ENCODE measurements at places on chromosomes 4 and X.

DNA sequence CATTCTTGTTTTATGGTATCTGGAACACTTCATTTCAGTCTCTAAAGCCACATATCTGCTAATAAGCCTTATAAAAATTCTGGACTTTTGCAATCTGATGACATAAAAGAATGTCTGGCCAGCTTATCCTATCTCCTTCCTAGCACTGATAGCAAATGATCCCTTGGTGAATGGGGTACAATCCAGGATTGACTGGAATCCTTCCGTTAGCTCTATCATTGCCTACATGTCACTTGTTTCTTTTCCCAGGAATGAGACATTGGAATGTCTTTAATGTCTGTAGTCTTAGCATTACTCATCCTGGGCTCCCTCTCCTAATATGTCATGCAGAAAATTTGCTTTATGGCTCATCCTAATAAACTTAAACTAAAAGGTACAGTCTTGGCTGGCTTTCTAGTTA lies 14.8 kb upstream of the PABPC4L start:
- no peak for DNase-seq

DNA sequence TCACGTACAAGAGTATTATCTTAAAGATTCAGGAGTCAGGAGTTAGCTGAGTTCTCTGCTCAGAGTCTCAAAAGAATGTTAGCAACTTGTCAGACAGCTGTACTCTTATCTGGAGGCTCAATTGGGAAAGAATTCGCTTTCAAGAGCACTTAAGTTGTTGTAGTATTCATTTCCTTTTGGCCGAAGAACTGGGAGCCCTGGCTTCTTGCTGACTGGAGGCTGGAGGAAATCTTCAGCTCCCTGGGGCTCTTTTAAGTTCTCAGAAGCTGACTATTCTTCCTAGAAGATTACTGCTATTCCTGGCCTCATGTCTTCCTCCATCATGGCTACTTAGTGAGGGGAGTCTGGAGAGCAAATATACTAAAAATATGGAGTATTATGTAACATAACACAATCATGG lies 587.2 kb downstream of the EPHA5 start:
- DNase-seq, result no peak

DNA sequence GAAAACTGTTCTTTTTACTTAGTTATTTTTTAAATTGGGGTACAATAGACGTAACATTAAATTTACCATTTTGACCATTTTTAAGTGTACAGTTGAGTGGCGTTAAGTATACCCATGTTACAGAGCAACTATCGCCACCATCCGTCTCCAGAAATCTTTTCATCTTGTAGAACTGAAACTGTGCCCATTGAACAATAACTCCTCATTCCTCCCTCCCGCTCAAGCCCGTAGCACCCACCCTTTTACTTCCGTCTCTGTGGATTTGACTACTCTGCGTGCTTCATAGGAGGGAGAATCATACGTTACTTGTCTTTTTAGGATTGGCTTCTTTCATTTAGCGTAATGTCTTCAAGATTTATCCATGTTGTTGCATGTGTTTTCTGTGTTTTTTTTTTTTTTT lies 55.3 kb downstream of the TMEM131L start:
- DNase-seq, result no peak

- DNase-seq, result no peak
Observed at GRCh38 chrX:100883654-100884053, 9.5 kb upstream of the NOX1 start.

GRCh38 chr4:100278567-100278966 lies 88.3 kb upstream of the DDIT4L start:
- DNase-seq, result no peak

- DNase-seq, result no peak
Observed at GRCh38 chrX:99495453-99495852, 914.6 kb downstream of the PCDH19 start.

GRCh38 chr4:113496698-113497097 lies 264.8 kb downstream of the CAMK2D start:
- no peak for DNase-seq
